ENCODE measurements at places on chromosomes 4 and X.
A peak's percentile ranks its signal among the peaks of the same experiment; 100 is the strongest.

- no peak for DNase-seq
Measured at GRCh38 chr4:40438384-40439026, 103.4 kb downstream of the CHRNA9 start.

DNA sequence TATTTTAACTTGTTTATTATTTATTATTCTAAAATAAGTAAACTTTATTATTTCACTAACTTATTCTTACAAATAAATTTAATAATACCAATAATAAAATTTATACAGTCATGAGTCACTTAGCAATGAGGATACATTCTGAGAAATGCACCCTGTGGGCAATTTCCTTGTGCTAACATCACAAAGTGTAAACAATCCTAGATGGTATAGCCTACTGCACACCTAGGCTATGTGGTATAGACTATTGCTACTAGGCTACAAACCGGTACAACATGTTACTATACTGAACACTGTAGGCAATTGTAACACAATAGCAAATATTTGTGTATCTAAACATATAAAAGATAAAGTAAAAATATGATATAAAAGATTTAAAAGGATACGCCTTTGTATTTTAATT is 479.5 kb downstream of the EPHA5 start:
- no peak for DNase-seq

- DNase-seq, result no peak
Measured at GRCh38 chr4:159382856-159383561, 280.1 kb downstream of the RAPGEF2 start.

DNA sequence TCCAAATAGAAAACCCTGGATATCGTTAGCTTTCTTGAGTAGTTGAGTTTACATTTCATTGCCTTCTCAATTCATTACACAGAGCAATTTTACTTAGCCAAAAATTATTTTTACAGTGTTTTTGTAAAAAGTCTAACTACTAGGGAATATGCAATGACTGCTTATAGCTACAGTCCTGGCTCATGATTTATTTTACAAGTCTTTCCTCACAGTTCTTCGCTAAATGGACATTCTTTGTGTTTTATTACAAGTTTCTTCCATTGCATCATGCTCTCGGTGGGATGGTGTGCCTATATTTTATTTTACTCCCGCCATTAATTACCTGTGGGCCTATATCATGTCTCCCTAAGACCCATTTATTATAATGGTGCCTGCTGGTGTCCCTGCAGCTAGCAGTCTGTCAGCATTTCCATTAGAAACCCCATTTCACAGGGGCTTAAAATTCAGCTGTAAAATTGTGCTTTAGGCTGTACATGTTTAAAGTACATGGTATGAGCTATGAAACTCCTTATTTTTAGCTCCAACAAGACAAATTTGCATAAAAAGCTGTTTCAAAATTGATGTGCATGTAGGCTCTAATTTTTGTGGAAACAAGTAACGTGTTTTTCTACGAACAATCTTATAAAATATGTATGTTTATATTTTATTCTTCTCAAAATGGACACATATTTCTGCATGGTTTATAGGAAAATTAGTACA is 227.4 kb downstream of the SLC7A11 start:
- no peak for DNase-seq

GRCh38 chr4:76546759-76547742 is 112.0 kb downstream of the SHROOM3 start:
- peak; percentile 32 for DNase-seq

GRCh38 chrX:262381-262909 is 18.7 kb upstream of the PLCXD1 start:
- DNase-seq, result no peak

DNA sequence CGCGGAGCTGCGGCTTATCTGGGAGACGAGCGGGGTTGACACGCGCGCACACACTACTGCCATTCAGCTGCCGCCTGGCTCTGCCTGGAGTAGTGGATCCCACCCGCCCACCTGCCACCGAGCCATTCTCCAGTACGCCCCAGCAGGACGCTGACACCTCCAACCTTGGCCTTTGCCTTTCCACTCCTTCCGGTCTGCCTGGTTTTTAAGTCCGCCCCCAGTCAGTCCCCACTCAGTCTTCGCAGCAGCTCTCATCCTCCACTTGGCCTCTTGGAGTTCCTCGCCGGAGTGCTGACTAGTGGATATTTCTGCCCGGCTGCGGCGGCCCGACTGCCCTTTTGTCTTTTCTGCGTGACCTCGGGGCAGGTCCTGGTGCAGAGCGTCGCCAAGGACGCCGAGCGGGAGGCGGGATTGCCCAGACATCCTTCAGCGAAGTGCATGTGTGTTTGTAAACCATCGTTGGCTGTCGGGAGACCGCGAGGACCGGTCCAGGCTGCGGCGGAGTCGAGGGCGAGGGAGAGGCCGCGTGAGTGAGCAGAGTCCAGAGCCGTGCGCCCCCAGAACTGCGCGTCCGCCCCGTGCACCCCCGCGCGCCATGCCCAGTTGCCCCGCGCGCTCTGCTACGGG is 1.1 kb downstream of the SLIT2 start:
- no peak for DNase-seq

DNA sequence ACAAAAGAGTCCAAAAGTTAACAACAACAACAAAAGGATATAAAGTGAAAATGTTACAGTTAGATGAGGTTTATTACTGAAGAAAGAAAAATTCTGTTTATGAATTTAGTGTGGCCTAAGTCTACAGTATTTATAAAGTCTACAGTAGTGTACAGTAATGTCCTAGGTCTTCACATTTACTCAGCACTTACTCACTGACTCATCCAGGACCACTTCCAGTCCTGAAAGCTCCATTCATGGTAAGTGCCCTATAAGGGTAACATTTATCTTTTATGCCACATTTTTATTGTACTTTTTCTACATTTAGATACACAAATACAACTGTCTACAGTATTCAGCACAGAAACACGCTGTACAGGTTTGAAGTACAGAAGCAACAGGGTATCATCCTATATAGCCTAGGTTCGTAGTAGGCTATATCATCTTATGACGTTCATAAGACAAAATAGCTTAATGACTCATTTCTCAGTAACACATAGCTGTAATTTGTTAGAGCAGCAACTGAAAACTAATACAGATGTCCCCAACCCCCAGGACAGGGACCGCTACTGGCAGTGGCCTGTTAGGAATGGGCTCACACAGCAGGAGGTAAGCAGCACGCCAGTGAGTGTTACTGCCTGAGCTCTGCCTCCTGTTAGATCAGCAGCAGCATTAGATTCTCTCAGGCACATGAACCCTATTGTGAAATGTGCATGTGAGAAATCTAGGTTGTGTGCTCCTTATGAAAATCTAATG is 61.3 kb downstream of the CENPC start:
- DNase-seq, result no peak

DNA sequence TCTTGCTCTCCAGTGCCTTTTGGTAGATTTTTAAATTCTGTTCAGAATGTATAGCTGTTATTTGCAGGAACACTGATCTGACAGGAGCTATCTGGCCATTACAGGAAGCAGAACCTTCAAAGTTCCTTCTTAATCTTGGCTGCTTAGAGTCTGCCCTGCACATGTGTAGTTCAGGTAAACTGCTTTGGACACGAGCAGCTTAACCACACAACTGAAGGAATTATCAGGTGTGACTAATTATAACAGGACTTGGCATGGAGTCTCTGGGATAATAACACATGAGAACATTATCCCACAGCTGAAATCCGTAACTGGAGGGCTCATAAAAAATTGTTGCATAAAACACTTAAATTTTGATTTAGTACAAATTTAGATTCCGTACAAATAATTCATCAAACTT is 11.6 kb upstream of the ING2 start:
- no peak for DNase-seq

- DNase-seq, result peak; percentile 91
Measured at GRCh38 chr4:2936773-2937145, 26.4 kb downstream of the NOP14 start.

GRCh38 chr4:139522457-139522856 is 33.6 kb downstream of the SETD7 start:
- DNase-seq, result no peak

DNA sequence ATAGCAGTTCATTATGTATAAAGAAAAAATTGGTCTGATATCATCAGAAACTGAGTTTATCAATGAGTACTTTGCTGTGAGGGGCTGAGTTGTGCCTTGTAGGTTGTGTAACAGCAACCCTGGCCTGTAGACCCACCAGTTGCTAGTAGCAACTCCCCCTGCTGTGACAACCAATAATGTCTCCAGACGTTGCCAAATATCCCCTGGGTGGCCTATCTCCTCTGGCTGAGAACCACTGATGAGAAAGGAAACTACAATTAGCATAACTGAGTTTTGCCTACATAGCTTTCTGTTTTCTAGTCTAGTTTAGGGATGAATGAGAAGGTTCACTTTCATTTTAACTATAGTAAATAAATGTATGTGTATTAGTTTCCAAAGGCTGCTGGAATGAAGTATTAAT is 234.1 kb downstream of the CPE start:
- no peak for DNase-seq

DNA sequence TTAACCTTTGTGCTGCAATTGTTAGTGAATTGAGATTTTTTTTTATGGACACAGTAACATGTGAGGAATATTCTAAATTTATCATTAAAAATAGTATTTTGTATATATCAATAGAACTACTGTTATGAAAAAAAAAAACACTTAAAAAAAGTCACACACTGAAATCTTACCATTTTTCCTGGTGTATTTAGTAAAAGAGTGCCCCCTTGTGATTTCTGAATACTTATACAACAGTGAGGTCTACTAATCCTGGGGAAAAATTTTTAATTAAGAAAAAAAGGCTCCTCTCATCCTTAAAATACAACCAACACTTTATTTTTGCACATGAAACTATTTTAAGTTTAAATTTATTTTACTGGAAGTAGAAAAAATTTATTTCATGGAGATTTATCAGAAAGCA is 56.4 kb upstream of the SPOCK3 start:
- DNase-seq, result no peak

- DNase-seq, result no peak
Measured at GRCh38 chr4:143531380-143531779, 17.9 kb downstream of the SMARCA5 start.

GRCh38 chr4:47598320-47598719 is 113.2 kb downstream of the ATP10D start:
- peak; percentile 77 for DNase-seq

DNA sequence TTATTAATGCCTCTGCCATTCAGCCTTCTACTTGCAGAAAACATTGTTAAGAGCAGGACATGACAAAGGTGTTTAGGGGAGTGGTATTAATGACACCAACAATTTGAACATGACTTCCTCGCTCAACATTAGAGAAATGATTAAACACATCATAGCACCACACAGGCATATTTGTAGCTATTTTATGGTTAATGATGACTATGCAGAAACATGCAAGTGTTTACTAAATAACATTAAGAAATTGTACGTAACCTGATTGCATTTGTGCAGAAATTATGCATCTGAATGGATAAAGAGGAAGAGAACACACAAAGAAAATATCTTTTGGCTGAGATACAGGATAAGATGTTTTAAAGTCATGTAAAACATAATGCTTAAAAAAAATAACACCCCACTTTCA is 323.5 kb downstream of the LDB2 start:
- DNase-seq, result no peak

- DNase-seq, result no peak
Measured at GRCh38 chr4:2441393-2442174, 22.8 kb downstream of the CFAP99 start.

DNA sequence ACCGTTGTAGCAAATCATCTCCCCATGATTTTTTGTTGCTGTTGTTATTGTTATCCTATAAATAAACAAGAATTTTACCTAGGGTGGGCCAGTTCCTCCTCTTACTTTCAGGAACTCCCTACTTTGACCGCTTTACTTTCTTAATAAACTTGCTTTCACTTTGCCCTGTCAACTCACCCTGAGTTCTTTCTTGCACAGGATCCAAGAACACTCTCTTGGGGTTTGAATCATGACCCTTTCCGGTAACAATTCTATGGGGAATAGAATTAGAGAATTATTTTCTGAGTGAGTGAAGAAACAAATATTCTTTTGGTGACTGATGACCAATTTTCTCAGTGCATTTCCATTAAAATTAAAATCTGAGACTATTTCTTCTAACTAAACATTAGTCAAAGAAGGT is 584.0 kb upstream of the TENM3 start:
- no peak for DNase-seq

DNA sequence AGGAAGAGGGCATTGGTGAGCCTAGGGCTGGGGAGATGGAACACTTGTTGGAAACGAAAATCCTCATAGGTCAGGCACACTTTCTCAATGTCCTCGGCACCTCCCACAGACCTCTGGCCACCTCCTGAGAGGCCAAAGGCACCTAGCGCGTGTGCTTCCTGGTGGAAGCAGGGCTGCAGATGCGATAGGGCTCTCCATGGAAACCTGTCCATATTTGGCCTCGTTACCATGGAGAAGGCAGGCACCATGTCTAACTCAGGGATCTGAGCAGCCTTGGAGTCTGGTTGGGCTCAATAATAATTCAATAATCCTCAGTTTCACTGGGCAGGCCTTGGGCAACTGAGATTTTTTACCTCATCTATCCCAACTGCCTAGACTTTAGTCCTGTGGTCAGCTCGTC is 58.3 kb downstream of the RAI2 start:
- DNase-seq, result no peak

GRCh38 chr4:104735174-104735573 is 240.5 kb upstream of the CXXC4 start:
- DNase-seq, result no peak

- no peak for DNase-seq
Measured at GRCh38 chr4:120111745-120112144, 45.1 kb upstream of the MAD2L1 start.

DNA sequence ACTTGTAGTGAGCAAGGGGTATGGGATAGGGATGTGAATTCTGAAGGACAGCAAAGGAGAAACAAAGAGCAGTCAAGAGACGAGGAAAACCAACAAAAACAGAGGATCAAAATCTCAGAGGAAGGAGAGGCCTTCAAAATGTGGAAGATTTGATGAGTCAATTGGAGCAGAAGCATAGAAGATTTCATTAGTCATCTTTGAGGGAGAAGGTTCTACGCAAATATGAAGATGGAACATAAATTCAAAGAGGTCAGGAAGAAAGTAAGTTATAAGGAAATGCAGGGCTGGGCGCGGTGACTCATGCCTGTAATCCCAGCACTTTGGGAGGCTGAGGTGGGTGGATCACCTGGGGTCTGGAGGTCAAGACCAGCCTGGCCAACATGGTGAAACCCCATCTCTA is 35.4 kb downstream of the MID2 start:
- DNase-seq, result peak; percentile 44

GRCh38 chr4:172842779-172843178 is 325.8 kb upstream of the GALNT7 start:
- no peak for DNase-seq

- peak; percentile 98 for DNase-seq
Measured at GRCh38 chr4:187128976-187129375, 405.3 kb upstream of the FAT1 start.

- DNase-seq, result no peak
Measured at GRCh38 chr4:52983563-52984303, 121.6 kb downstream of the RASL11B start.

All from foreskin keratinocyte (primary cell).